ENCODE measurements at places on chromosomes 1 and 21.

DNA sequence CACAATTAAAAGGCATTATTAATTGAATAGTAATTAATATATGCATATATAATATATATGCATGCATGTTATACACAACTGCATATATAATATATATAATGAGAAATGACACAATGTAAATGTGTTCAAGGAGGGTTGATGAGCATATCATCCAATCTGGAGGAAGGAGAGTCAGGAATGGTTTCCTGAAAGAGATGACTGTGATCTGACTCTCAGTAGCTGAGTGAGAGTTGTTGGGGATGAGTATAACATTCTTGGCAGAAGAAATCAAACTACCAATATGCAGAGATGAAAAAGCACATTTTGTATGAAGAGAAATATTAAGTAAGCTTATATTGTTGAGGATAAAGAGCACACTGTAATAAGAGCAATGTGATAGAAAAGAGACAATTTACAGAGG, 37.3 kb downstream of the F13B start:
- DNase-seq: no peak

DNA sequence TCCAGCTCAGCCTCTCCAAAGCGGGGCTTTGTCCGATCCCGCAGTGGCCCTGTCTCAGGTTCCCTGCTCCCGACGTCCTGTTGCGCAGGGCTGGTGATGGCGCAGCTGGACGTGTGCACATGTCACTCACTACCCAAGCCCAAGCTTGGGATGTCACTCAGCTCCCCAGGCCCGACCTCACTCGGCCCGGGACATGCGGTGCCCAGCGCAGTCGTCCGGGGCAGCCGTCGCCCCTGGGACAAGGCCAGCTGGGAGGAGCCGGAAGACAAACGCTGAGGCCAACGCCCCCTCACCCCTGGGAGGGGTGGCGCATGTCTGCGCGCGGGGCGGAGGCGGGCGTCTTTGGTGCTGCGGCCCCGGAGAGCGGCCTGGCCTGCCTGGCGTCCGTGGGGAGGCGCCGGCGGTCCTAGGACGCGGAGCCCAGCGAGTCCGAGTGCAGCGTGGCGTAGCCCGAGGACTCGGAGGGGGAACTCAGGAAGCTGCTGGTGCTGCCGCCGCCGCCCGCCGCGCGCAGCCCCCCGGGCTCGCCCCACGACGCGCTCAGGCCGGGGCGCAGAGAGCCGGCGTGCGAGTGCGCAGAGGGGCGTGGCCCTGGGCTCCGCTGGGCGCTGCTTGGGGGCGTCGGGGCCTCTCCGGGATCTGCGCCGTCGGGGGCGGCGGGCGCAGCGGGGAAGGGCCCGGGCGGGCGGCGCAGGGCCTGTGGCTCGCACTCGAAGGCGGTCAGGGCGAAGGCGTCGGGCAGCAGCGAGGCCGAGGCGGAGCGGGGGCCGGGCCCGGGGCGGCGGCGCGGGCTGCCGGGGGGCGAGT, 5.2 kb downstream of the HES3 start:
- no peak for DNase-seq

- no peak for DNase-seq
These were observed 157.8 kb upstream of the VAMP3 start for GRCh38 chr1:7613106-7613850.

DNA sequence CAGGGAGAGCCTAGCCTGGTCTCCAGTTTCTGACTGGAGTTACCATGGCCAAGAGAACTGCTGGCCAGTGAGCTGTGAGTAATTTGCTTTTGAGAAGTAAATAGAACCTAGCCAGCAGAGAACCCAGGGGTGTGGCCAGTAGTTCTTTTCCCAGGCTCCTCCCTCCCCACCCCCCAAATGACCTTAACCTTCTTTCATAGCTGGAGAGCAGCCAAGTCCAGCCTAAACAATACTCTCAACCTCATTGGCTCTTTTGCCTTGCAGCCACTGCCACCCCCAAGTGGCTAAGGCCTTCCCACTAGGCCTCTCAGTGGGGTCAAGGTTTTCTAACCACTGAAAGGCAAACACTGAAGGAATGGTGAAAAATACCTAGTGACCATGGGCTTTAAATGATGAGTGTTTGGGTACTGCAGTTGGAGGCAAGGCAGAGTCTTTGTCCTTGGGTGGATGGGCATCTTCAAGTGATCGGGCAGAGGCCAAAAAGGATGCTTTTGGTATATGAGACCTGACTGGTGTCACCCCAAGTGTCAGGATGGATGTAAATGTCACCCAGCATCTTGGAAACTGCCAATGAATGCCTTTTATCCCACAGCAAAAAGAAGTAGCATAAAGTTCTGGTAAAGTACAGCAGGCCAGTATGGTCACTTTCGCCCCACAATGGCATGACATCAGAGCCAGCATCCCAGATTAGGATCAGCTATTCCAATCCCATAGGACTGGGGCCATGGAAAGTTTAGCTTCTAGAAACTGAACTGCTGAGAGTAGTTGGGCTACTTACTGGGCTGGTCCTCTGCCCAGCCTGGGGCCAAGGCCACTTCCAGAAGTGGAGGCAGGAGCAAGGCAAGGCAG, 3.5 kb upstream of the PIGV start:
- no peak for DNase-seq

GRCh38 chr1:235513495-235514366, 9.5 kb upstream of the B3GALNT2 start:
- DNase-seq: peak; percentile 62

DNA sequence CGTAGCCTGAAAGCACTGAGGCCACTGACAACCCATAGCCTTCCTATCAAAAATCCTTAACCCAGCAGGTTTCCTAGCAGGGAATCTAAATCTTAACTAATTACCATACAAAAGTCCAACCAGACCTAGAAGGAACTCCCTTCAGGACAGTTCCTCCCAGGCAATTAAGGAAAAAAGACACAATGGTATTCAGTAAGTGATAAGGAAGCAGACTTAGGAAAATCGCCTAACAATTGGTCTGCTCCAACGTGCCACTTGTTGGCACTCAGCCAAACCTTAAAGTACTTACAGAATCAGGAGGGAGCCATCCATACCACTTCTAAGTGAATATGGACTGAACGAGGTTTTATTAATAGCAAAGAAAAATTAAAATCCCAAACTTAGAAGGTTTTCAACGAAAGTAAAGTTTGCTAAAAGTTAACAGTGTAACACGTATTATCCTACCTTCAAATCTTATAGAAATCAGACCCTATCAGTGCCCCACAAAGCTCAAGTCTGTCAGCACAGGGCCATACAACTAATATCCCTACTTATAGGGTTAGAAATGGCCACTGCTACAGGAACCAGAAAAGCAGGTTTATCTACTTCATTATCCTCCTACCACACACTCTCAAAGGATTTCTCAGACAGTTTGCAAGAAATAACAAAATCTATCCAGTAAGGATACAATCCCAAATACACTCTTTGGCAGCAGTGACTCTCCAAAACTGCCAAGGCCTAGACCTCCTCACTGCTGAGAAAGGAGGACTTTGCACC, 29.0 kb downstream of the SPATA6 start:
- no peak for DNase-seq

GRCh38 chr1:219105893-219106292, 67.8 kb upstream of the LYPLAL1 start:
- DNase-seq: no peak

- DNase-seq: no peak
These were observed 41.0 kb downstream of the DEGS1 start for GRCh38 chr1:224223819-224224714.

GRCh38 chr1:204564835-204565234, 48.6 kb downstream of the MDM4 start:
- peak; percentile 19 for DNase-seq

GRCh38 chr1:248576260-248576980, 1.9 kb upstream of the OR2T34 start:
- no peak for DNase-seq

DNA sequence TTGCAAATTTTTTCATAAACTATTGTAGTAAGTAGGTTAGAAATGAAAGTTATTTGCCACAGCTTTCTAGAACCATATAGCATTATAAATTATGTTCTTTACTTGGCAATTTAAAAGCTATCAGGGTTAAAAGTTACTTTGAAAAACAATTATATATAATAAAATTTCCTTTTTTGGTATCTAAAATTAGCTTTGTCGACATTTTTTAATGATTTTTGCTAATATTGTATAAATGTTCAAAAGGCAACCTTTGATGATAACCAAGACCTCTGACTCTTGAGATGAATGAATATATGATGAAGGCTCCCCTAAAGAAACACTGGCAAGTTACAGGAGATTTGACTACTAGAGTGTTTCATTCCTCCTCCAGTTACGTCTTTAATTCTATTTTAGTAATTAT, 121.2 kb downstream of the CDC42BPA start:
- DNase-seq: no peak

DNA sequence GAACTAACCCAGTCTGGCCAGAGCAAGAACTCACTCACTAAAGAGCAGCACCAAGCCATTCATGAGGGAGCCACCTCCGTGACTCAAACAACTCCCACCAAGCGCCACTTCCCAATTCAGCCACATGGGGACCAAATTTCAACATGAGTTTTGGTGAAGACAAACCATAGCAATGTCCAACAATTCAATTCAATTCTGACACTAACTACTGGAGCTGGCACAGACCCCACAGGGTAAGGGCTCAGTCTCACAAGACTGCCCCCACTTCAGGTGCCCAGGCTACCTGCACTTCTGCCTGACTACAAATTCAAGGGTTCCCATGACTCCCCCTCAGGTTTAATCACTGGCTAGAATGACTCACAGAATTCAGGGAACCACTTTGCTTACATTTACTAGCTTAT, 48.8 kb upstream of the RAP1A start:
- DNase-seq: peak; percentile 43

- DNase-seq: no peak
These were observed 2162.0 kb downstream of the MRPL39 start for GRCh38 chr21:23445307-23445706.

- DNase-seq: no peak
These were observed 74.9 kb downstream of the DAB1 start for GRCh38 chr1:57348921-57349320.

DNA sequence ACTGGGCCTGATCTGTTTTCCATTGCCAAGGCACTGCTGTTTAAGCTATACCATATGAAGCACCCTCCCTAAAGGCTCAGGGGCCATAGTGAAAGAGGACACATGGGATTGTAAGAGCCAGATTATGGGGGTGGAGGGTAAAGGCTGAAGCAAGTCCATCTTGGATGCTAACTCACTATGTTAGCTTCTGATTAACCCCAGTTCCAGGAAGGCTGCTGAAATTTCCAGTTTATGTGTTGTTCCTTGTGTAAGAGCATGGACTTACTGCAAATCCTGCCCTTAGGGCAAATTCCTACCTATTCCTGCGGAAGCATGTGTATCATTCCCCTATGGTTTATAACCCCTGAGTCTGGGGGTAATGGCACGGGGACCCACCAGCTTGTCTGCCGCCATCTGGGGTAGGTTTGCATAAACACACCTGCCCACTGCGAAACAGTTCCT, 91.8 kb upstream of the SERBP1 start:
- no peak for DNase-seq

GRCh38 chr1:67004176-67004575, 49.8 kb downstream of the SLC35D1 start:
- DNase-seq: no peak

GRCh38 chr1:201468844-201469644, at the start of gene PHLDA3:
Gene PHLDA3, minus strand, starts transcription at chr1:201469188. Its CDS starts 402 bp downstream, at chr1:201468786.
- DNase-seq: peak; percentile 41

DNA sequence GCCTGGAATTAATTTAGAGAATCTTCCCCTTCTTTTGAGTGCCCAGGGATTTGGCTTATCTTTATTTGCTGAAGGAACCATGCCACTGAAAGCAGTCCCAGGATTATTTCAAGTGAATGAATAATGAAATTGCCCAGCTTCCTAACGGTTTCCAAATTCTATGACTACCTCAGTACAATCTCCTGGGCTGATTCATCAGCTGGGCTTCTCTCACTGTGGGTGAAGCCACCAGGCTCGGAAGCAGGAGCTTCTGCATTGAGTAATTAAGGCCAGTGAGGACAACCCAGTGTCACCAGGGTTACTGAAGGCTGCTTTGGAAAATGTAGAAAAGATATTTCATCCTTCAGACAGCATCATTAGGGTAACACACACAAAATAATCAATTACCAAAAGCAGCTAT, 169.8 kb downstream of the DAB1 start:
- DNase-seq: no peak

GRCh38 chr1:68777851-68778250, 281.0 kb upstream of the DEPDC1 start:
- DNase-seq: no peak

DNA sequence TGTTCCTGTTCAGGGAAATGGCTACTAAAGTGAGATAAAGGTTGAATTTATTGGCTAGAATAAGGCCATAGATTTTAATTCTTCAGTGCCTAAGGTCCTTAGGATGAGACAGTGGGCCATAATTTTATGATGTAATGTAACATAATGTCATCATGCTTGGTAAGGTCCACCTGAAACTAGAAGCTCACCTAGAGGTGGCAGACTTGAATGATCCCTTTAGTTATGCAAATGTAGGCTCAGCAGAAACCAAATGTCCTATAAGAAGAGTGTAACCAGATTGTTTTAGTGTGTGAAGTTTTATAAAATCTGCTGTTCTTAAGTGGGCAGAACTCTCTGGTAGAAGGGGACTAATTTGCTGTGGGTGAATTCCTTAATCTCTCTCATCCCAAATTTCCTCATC, 13.5 kb upstream of the SETDB1 start:
- DNase-seq: no peak

DNA sequence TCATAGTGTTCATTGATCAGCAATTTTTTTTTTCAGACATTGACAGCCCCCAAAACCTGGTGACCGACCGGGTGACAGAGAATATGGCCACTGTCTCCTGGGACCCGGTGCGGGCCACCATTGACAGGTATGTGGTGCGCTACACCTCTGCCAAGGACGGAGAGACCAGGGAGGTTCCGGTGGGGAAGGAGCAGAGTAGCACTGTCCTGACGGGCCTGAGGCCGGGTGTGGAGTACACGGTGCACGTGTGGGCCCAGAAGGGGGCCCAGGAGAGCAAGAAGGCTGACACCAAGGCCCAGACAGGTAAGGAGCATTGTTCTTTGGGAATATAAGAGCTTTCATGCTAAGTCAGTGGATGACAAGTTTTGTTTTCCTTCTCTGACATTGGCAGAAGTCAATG, 49.3 kb downstream of the TNN start:
- no peak for DNase-seq

GRCh38 chr1:176897350-176898236, 266.9 kb downstream of the ASTN1 start:
- peak; percentile 18 for DNase-seq

- DNase-seq: no peak
These were observed 831 bp upstream of the FOXD2 start for GRCh38 chr1:47436979-47437446.

DNA sequence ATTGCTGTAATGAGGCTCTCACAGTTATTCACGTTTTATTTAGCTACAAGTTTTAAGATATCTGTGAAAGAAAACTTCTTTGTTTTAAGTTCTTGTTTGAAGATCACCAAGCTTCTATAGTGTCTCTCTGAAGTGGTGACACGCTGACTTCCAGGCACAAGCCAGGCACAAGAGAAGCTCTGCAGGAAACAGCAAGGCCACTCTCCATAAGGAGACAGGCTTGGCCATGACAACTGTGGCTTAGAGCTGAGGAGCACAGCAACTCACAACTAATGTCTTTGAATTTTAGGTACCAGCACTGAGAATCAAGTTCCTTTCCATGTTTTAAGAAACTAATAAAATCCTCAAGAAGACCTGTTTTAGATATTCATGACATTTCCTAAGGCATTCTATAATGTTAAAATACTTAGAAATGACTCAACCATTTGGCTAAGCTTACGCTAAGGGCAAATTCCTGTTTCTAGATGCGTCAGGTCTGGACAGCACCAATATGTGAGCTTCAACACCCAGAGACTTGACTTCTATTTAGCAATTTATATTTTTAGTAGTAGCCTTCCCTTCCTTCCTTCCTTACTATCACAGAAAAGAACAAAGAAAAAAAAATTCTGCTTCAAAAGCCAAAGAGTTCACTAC, 40.2 kb downstream of the APP start:
- DNase-seq: no peak

Measured in stimulated activated CD4-positive, alpha-beta T cell treated with anti-CD3 and anti-CD28 coated beads, Interleukin-4, amount 100 ng/mL, for 24 hours (primary cell).